A549 treated with CpdA at 1 μM for 4 hours (cell line): ENCODE measurements at places on chromosomes 7 and 10. TPM values are rescaled to one million over a fixed set of nuclear protein-coding genes. Genes with fewer than 3 reads are reported as not detected.

AKR1D1 gene
- not detected in 5 replicates for total RNA-seq

PRR15 gene
- 1.1 to 1.3 TPM (median 1.3 TPM) in 5 replicates for total RNA-seq

WNT8B gene
- 0.03 to 0.07 TPM in 2 of 5 replicates, not detected in the others for total RNA-seq

NDUFB2 gene
- 362 to 406 TPM (median 394 TPM) in 5 replicates for total RNA-seq

PTN gene
- total RNA-seq = not detected in 5 replicates

RASA4B gene
- 0.89 to 2.3 TPM (median 1.5 TPM) in 5 replicates for total RNA-seq

ZNF107 gene
- total RNA-seq = 2.3 to 3.9 TPM (median 2.6 TPM) in 5 replicates

ECHDC3 gene
- total RNA-seq = 7.3 to 10.9 TPM (median 8.5 TPM) in 5 replicates

GFRA1 gene
- 8.6 to 11.3 TPM (median 9.9 TPM) in 5 replicates for total RNA-seq

CFAP70 gene
- total RNA-seq = 0.14 to 0.28 TPM (median 0.21 TPM) in 5 replicates

PAX4 gene
- total RNA-seq = not detected in 5 replicates

ENKUR gene
- 0.09 to 0.29 TPM (median 0.22 TPM) in 4 of 5 replicates, not detected in the other for total RNA-seq

ZP3 gene
- total RNA-seq = 18.4 to 22.7 TPM (median 20.0 TPM) in 5 replicates

TTYH3 gene
- 46.2 to 65.0 TPM (median 56.5 TPM) in 5 replicates for total RNA-seq

C10orf120 gene
- not detected in 5 replicates for total RNA-seq

OGDHL gene
- 0.21 to 0.24 TPM (median 0.21 TPM) in 5 replicates for total RNA-seq

PDK4 gene
- 3.8 to 6.7 TPM (median 4.9 TPM) in 5 replicates for total RNA-seq

ABCC2 gene
- total RNA-seq = 164 to 201 TPM (median 185 TPM) in 5 replicates

MPP7 gene
- total RNA-seq = 0.05 to 0.28 TPM (median 0.19 TPM) in 5 replicates
